ENCODE measurements at places on chromosomes 12 and 14. TPM values are rescaled to one million over a fixed set of nuclear protein-coding genes. Genes with fewer than 3 reads are reported as not detected.

LRRC10 gene
- not detected for total RNA-seq

MUCL1 gene
- total RNA-seq: not detected

RNASE3 gene
- not detected for total RNA-seq

POTEG gene
- total RNA-seq: not detected

BBOF1 gene
- total RNA-seq: 1.4 TPM

KLHDC1 gene
- total RNA-seq: 2.5 TPM

DDN gene
- total RNA-seq: 0.21 TPM

CACNA1C gene
- 10.2 TPM for total RNA-seq

ZNF385A gene
- total RNA-seq: 3.8 TPM

SLC4A8 gene
- total RNA-seq: 1.1 TPM

DNM1L gene
- 55.6 TPM for total RNA-seq

KRT2 gene
- not detected for total RNA-seq

GZMB gene
- total RNA-seq: 3.0 TPM

TMTC3 gene
- 16.8 TPM for total RNA-seq

A2M gene
- total RNA-seq: 105 TPM

ERG28 gene
- total RNA-seq: 24.4 TPM

RD3L gene
- not detected for total RNA-seq

P2RX7 gene
- 1.7 TPM for total RNA-seq

GPR132 gene
- 1.0 TPM for total RNA-seq

NFATC4 gene
- 11.2 TPM for total RNA-seq

KRT82 gene
- not detected for total RNA-seq

APOF gene
- not detected for total RNA-seq

ACRBP gene
- 1.9 TPM for total RNA-seq

KCNMB4 gene
- total RNA-seq: 1.3 TPM

FGF6 gene
- total RNA-seq: not detected

LRCOL1 gene
- total RNA-seq: 0.47 TPM

GLT1D1 gene
- 0.45 TPM for total RNA-seq

AQP2 gene
- not detected for total RNA-seq

KRT6C gene
- not detected for total RNA-seq

HECTD1 gene
- 148 TPM for total RNA-seq

Measured in colonic mucosa (tissue), 4 donors.